ENCODE measurements at places on chromosomes 11 and 22. TPM values are rescaled to one million over a fixed set of nuclear protein-coding genes. Genes with fewer than 3 reads are reported as not detected.
A peak's percentile ranks its signal among the peaks of the same experiment; 100 is the strongest.

Gene KCNJ11
- total RNA-seq, result 2.3 TPM

DNA sequence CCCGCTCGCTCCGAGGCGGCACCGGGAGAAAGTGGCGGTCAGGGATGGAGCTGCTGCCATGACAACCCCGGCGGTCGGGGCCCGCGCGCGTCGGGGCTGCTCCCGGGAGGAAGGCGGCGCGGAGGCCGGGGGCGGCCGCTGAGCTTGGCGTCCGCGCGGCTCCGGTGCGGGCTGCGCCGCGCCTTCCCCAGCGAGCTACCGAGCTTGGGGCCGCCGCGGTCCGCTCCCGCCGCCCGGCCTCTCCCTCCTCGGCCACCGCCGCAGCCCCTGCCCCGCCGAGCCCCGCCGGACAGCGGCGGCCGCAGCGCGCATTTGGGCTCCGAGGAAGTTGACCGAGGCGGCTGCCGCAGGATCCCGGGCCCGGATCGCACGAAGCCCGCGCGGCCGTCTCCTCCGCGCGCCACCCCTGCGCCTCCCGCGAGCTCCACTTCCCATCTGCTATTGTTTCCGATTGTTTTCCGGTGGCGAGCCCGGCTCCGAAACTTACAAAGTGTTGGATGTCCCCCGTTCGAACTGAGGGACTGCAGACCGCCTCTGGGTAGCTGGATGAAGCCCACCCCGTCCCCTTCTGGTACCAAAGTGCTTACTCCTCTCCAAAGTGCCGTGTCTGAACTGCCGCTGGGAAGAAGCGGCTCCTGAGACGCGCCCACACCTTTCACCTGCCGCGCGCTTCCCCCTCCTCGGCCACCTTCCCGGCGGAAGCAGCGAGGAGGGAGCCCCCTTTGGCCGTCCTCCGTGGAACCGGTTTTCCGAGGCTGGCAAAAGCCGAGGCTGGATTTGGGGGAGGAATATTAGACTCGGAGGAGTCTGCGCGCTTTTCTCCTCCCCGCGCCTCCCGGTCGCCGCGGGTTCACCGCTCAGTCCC, 540.3 kb downstream of the NTM start:
- peak overlapping the region; percentile 89 for H3K4me3 ChIP-seq
- H3K4me1 ChIP-seq, result peaks cover 10% of the 10 kb centered on the region
- peaks cover 53% of the 10 kb centered on the region for H3K27me3 ChIP-seq
- DNase-seq, result peak; percentile 33

GRCh38 chr11:120547316-120547715, 35.8 kb downstream of the GRIK4 start:
- no peak overlapping the region for H3K27ac ChIP-seq
- H3K36me3 ChIP-seq, result no peaks in the 10 kb centered on the region
- peaks cover 5% of the 10 kb centered on the region for H3K27me3 ChIP-seq
- H3K4me1 ChIP-seq, result peaks cover 13% of the 10 kb centered on the region
- DNase-seq, result no peak
- no peak overlapping the region for H3K4me3 ChIP-seq

DNA sequence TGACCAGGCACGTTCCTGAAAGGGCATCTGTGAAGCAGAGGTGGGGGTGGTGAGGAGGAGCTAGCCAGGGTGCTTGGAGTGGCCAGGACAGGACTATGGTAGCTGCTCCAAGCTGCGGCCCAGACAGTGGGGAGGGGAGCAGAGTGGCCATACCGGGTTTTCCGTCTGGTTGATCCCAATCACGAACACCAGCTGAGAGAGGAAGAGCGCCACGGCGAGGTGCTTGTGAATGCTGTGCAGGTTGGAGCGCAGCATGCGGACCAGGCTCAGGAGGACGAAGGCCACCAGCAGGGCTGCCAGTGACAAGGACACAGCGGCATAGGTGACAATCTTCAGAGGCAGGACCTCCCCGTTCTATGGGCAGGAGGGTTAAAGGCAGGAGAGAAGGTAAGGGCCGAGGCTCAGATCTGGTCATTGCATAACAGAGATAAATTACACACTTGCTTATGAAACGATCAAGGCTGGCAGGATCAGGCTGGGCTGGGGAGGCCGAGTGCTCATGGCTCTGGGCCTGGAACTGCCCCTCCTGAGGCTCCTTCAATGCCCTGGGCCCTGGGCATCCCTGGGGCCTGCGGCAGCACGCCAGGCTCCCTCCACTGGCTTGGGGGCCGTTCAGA, 41.5 kb downstream of the TRMU start:
- no peak for DNase-seq
- H3K36me3 ChIP-seq, result peaks cover 5% of the 10 kb centered on the region
- peak overlapping the region; percentile 74 for H3K4me3 ChIP-seq

DNA sequence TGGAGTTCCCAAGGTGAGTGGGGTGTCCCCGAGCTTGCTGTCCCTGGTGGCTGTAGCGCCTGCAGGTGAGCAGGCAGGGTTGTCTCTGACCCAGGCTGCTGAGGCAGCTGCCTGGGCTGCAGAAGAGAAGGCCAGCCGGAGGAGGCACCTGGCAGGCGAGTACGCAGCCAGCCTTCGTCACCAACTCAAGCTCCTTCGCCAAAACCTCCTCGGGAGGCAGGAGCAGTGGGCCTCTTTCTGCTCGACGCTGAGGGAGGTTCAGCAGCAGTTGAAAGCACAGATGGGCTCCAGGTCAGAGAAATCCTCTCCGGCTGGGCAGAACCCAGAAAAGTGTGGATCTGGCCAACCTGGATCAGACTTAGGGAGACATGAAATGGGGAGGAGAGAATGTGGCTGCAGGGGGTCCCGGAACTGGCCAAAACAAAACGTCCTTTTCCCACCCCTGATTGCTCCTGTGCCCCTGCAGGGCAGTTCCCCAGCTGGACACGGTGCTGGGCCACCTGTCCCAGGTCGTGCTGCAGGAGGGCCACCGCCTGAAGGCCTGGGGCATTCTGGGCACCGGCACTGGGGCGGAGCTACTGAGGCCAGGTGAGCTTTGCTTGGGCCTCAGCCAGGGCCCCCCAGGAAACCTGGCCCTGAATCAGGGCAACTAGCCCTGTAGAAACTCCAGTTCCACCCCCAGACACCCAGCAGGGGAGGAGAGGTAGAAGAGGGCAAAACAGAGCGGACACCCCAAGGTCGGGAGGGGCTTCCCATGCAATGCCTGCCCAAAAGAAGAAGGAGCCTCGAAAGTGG, 56.7 kb downstream of the BTG4 start:
- H3K36me3 ChIP-seq, result no peaks in the 10 kb centered on the region
- no peak overlapping the region for H3K4me3 ChIP-seq
- peaks cover 7% of the 10 kb centered on the region for H3K4me1 ChIP-seq
- peaks cover 11% of the 10 kb centered on the region for H3K27me3 ChIP-seq

Gene NLRX1
- total RNA-seq, result 9.1 TPM

Gene MMP8
- not detected for total RNA-seq

- no peak overlapping the region for H3K4me3 ChIP-seq
- H3K27me3 ChIP-seq, result peaks cover 6% of the 10 kb centered on the region
- DNase-seq, result no peak
- H3K27ac ChIP-seq, result peak overlapping the region; percentile 39
- H3K4me1 ChIP-seq, result peaks cover 11% of the 10 kb centered on the region
- H3K36me3 ChIP-seq, result peaks cover 3% of the 10 kb centered on the region
Observed at GRCh38 chr11:27475622-27476021, 3.0 kb upstream of the LGR4 start.

DNA sequence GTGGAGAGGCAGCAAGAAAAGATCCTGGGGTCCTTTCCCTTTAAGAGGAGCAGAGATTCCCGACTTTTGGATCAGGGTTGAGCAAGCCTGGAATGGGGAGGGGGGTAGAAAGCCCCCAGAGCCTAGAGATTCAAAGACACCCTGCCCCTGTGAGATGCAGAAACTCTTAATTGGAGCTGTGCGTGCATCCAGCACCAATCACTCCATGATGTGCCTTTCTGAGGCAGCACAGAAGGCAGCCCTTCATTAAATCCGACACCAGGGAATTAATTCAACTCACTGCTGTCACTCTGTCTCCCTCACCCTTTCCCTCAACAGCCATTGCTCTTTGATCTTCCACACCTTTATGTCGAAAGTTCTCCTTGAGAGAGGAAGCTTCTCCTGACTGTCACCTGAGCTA, 43.0 kb downstream of the DSCAML1 start:
- no peaks in the 10 kb centered on the region for H3K36me3 ChIP-seq
- H3K27ac ChIP-seq, result peak overlapping the region; percentile 83
- peaks cover 9% of the 10 kb centered on the region for H3K27me3 ChIP-seq
- peaks cover 16% of the 10 kb centered on the region for H3K4me1 ChIP-seq
- H3K4me3 ChIP-seq, result no peak overlapping the region

Gene APOL5
- total RNA-seq, result not detected

Gene TMEM132A
- 195 TPM for total RNA-seq

DNA sequence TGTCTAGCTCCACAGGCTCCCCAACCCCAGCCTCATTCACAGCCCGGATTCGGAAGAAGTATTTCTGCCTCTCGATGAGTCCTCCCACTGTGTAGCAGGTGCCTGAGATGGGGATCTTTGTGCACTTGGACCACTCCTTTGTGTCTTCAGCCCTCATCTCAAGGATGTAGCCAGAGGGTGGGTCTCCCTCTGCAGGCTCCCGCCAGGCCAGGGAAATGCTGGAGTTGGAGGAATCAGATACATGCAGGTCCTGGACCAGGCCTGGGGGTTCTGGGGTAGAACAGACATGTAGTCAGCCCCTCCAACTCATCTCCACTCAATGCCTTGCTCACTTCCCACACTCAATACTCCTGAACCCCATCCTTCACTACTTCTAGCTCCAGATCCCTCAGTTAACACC, 10.8 kb downstream of the TMEM86A start:
- no peak for DNase-seq
- H3K27me3 ChIP-seq, result peaks cover 62% of the 10 kb centered on the region
- H3K36me3 ChIP-seq, result no peaks in the 10 kb centered on the region
- H3K27ac ChIP-seq, result no peak overlapping the region
- peaks cover 7% of the 10 kb centered on the region for H3K4me1 ChIP-seq

Gene VSIG10L2
- not detected for total RNA-seq

DNA sequence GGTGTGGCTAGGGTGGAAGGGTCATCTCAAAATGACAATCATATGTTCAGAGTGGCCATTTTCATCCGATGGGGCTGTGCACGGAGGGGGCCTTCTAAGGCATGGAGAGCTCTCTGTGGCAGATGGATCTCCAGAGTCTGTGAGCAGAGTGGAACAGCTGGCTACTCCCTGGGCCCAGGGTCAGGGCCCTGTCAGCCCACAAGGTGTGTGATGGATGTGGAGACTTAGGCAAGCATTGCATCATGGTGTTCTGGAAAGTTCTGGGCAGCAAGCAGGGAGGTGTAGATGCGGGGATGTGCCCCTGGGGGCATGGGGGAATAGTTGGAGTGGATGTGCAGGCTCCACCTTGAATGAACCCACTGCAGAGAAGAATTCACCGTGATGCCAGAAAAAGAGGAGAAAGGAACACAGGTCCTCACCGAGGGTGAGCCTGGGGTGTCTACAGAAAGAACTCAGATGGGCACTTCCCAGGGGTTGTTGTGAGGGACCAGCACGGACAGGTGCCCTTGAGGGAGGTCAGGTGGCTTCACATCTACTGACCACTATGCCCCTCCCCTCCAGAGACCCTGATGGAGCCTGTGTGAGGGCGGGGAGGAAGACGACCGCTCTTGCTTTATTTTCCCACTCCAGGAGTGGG, 51.1 kb downstream of the CHRDL2 start:
- H3K4me1 ChIP-seq, result no peaks in the 10 kb centered on the region
- H3K27ac ChIP-seq, result peak overlapping the region; percentile 60
- H3K36me3 ChIP-seq, result no peaks in the 10 kb centered on the region

- no peaks in the 10 kb centered on the region for H3K27me3 ChIP-seq
- peak overlapping the region; percentile 65 for H3K27ac ChIP-seq
- H3K4me1 ChIP-seq, result peaks cover 36% of the 10 kb centered on the region
- H3K36me3 ChIP-seq, result no peaks in the 10 kb centered on the region
Observed at GRCh38 chr22:25448435-25449051, 115.9 kb upstream of the GRK3 start.

Gene TRIM22
- 3.1 TPM for total RNA-seq

Gene OR5B21
- not detected for total RNA-seq

GRCh38 chr11:122424636-122425035, 230.9 kb upstream of the UBASH3B start:
- H3K36me3 ChIP-seq, result no peaks in the 10 kb centered on the region
- H3K4me1 ChIP-seq, result no peaks in the 10 kb centered on the region
- H3K4me3 ChIP-seq, result no peak overlapping the region

Gene CASP5
- total RNA-seq, result not detected

DNA sequence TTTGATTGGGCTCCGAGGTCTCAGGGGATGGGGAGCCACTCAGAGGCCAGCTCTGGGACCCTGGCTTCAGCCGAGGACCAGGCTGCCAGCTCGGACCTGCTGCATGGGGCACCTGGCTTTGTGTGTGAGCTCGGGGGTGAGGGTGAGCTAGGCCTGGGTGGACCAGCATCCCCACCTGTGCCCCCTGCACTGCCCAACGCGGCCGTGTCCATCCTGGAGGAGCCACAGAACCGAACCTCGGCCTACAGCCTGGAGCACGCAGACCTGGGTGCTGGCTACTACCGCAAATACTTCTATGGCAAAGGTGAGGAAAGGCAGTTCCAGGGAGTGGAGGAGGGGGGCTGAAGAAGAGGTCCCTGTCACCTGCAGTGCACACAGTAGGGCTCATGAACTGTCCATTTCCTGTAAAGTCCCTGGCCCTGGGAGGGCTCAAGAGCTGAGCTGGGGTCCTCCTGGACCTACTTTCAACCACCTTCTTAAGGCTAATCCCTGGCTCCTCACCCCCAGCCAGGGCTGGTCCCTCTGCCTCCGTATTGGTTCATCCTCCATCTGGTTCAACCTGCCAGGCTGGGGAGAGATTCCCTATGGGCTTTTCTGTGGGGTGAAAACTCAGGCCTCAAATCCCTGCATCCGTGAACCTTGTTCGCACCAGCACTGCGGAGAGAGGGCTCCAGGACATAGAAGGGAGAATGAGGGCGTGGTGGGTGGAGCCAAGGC, 3.6 kb downstream of the SIPA1 start:
- peaks cover 28% of the 10 kb centered on the region for H3K4me1 ChIP-seq
- H3K4me3 ChIP-seq, result peak overlapping the region; percentile 72
- H3K36me3 ChIP-seq, result no peaks in the 10 kb centered on the region

Gene PHLDA2
- 1.1 TPM for total RNA-seq

Gene TRIM29
- not detected for total RNA-seq

GRCh38 chr22:29734838-29735237, 15.0 kb downstream of the CABP7 start:
- H3K27ac ChIP-seq, result no peak overlapping the region
- H3K4me3 ChIP-seq, result no peak overlapping the region
- no peaks in the 10 kb centered on the region for H3K4me1 ChIP-seq
- no peaks in the 10 kb centered on the region for H3K27me3 ChIP-seq

- H3K4me1 ChIP-seq, result peaks cover 9% of the 10 kb centered on the region
- no peak within 1 kb of the TSS for H3K27ac ChIP-seq
- no peaks in the 10 kb centered on the region for H3K36me3 ChIP-seq
Observed at GRCh38 chr11:111378861-111379601, at the start of gene POU2AF1. Gene POU2AF1 (minus strand): TSS chr11:111379275. CDS start chr11:111379177, 98 bp downstream.

Gene OR52A1
- not detected for total RNA-seq

DNA sequence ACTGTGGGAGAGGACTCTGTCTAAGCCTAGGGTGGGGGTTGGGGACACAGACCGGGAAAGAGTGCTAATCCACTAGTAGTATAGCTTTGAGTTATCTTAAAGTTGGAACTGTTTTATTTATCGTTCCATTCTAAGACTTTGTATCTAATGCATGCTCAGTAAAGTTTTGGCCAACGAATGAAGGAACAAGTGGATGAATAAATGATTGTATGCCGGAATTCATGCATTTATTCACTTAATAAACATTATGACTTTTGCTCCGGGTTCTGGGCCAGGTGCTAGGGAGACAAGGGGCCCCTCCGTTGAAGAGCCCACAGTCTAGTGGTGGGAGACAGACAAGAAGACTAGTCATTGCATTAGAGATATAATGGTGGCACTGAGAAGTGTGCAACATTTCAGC, 645 bp downstream of the RNF121 start:
- H3K4me1 ChIP-seq, result peaks cover 38% of the 10 kb centered on the region
- no peak for DNase-seq
- no peaks in the 10 kb centered on the region for H3K27me3 ChIP-seq
- H3K36me3 ChIP-seq, result no peaks in the 10 kb centered on the region
- H3K27ac ChIP-seq, result peak overlapping the region; percentile 45

Gene CRYBB2
- total RNA-seq, result not detected

All from neural crest cell (in vitro differentiated cells).